ENCODE measurements at places on chromosomes 5 and 9. TPM values are rescaled to one million over a fixed set of nuclear protein-coding genes. Genes with fewer than 3 reads are reported as not detected.

Gene FCN2
- not detected for total RNA-seq

Gene SLU7
- 56.5 TPM for total RNA-seq

Gene ITK
- total RNA-seq = not detected

Gene LCN9
- not detected for total RNA-seq

Gene C5orf52
- not detected for total RNA-seq

Gene PCDHGA9
- total RNA-seq = 12.8 TPM

Gene F12
- total RNA-seq = 2.7 TPM

Gene STK32A
- total RNA-seq = 2.7 TPM

Gene ZDHHC11B
- 3.9 TPM for total RNA-seq

Gene PCDHGA4
- 7.9 TPM for total RNA-seq

Gene TBCA
- 63.7 TPM for total RNA-seq

Gene IFNB1
- not detected for total RNA-seq

Gene PIP5K1B
- 4.9 TPM for total RNA-seq

Gene WNT8A
- under 0.01 TPM for total RNA-seq

Gene SHB
- total RNA-seq = 11.3 TPM

Gene LECT2
- not detected for total RNA-seq

Gene CDX1
- not detected for total RNA-seq

Gene RABEPK
- total RNA-seq = 17.0 TPM

Gene TOR2A
- total RNA-seq = 6.4 TPM

Gene DOLPP1
- 9.8 TPM for total RNA-seq

Gene CRB2
- 5.4 TPM for total RNA-seq

Gene OR5C1
- total RNA-seq = not detected

Gene ORM2
- not detected for total RNA-seq

Gene CA9
- total RNA-seq = 0.98 TPM

Gene TERT
- total RNA-seq = not detected

Gene PCA3
- 0.49 TPM for total RNA-seq

Gene IL3
- not detected for total RNA-seq

Gene MZB1
- not detected for total RNA-seq

Gene CEL
- total RNA-seq = 0.49 TPM

Gene NKD2
- 3.2 TPM for total RNA-seq

Gene SHC3
- total RNA-seq = 59.0 TPM

Gene GRM6
- total RNA-seq = under 0.01 TPM

Gene ZER1
- total RNA-seq = 30.2 TPM

Gene FGF10
- total RNA-seq = 1.7 TPM

Gene SAXO1
- under 0.01 TPM for total RNA-seq

Gene LAMC3
- total RNA-seq = 2.7 TPM

Gene SOHLH1
- not detected for total RNA-seq

Gene OSMR
- 2.2 TPM for total RNA-seq

Gene OLFML2A
- total RNA-seq = 3.2 TPM

Gene PCDHGB4
- total RNA-seq = 12.8 TPM

All from temporal lobe (tissue), 4 donors.